ENCODE measurements at places on chromosomes 11 and 22.

GRCh38 chr11:36361901-36362391, 65.9 kb downstream of the PRR5L start:
- DNase-seq = no peak

DNA sequence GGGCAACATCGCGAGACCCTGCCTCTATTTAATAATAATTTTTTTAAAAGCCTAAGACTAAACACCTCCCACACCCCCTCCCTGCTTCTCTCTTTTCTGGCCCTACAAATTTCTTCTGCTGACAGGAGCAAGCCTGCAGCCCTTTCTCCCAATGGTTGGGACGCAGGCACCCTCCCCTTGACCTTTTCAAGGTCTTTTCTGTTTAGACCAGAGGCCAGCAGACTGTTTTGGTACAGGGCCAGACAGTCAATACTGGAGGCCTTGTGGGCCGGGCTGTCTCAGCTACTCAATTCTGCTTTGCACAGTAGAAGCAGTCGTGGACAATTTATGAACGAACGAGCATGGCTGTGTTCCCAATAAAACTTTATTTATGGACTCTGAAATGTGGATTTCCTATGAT, 92.3 kb downstream of the SCN3B start:
- no peak for DNase-seq

DNA sequence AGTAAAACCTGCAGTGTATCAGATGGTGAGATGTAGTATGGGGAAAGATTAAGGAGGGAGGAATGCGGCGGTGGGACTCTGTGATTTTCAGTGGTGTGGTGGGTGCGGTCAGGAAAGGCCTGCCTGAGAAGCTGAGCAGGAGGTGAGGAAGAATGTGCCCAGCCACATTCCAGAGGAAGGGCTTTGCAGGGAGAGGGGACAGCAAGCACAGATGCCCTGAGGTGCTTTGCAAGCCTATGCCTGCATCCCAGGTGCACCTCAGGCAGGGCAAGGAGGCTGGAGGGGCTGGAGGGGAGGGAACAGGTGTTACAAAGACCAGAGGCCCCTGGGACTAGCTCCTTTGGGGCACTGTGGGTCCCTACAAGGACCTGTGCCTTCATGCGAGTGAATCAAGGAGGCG, 42.1 kb downstream of the MYO7A start:
- DNase-seq = no peak

DNA sequence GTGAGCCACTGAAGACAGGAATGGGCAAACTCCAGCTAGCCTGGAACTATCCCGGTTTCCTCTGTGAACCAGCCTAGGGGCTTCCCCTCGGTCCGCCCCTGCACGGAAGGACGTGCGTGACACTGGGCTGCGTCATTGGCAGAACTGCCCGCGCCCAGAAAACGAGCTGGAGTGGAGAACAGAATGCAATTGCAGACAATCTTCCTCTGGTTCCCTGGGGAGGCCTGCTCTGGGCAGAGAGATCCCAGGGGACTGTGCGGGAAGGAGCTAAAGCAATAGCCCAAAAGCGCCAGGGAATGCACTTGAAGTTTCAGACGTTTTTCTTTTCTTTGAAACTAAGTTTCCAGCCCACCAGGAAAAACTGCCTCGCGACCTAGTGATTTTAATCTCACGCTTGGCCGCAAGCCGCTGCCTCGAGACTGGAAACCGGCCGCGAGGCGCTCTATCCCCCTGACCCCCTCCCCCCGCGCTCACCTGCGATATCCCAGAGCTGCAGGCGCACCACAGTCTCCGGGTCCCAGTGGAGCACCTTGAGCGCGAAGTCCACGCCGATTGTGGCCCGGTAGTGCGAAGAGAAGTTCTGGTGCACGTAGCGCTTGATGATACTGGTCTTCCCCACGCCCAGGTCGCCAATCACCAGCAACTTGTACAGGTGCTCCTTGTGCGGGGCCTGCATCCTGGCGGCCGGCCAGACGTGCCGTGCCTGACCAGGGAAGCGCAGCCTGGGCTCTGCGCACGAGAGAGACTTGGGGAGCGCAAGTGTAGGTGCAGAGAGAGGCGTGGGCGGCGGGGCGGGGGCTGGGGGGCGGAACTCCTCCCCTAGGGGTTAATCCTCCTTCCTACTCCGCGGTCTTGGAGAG, at the start of gene RAB38:
TSS of gene RAB38 (minus strand) at position 735 of the 860 bp plus-strand sequence. CDS start at position 676, 59 bp downstream.
- peak; percentile 30 for DNase-seq

DNA sequence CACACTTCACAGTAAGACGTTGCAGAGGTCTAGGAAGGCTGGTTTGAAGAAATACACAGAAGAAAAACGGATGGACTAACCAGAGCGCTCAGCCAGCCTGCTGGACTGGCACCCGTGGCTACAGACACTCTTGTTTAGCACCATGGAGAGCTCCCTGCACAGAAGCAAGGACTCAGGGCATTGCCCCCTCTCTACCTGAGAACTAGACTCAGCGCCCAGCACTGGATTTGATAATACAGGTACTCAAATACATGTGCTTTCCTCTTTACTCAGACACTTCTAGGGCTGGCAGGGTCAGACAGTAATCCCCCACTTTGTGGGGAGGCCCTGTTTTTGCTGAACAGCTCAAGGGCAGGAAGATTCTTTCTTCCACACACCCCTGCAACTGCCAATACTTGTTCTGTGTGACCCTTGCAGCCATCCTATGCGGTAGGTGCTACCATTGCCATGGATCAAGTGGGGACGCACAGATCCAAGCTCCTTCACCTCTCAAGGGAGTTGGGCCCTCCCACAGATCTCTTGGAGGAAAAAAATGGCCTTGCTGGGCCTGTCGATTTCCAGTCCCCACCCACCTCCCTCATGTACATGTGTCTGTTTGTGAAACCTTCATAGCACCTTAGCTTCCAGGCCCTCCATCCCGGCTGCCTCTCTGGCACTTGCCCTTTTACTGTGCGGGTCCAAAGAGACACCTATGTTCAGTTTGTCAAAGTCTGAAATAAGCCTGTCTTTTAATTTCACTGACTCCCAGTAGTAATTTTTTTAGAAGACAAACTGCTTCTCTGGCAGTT, 5.1 kb upstream of the P2RX6 start:
- peak; percentile 16 for DNase-seq

DNA sequence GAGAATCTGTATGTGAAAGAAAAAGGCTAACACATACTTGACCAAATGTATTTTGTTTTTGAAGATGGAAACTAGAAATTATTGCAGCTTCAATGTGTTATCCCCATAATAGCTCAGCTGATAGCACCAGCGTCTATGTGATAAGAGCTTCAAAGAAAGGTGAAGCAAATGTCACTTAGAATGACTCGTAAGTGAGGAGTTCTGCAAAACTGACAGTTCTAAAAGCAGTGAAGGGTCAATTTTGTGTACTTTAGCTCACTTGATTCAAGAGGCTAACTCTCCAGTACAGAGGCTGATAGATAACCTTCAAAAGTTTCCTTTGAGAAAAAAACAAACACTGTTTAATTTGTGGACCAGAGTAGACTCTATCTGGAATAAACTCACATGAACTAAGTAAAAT, 87.2 kb upstream of the CARD18 start:
- DNase-seq = no peak

DNA sequence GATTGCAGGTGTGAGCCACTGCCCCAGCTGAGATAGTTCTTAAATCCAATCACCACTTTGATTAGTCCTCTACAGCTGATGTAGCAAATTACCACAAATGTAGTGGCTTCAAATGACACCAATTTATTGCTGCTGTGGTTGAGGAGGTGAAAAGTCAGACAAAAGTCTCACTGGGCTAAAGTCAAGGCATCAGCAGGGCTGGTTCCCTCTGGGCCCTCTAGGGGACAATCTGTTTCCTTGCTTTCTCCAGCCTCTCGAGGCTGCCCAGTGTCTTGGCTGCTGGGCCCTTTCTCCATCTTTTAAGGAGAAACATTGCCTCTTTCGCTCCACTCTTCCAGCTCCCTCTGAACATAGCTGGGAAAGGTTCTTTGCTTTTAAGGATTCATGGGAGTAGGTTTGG, 50.5 kb upstream of the SHANK2 start:
- DNase-seq = no peak

DNA sequence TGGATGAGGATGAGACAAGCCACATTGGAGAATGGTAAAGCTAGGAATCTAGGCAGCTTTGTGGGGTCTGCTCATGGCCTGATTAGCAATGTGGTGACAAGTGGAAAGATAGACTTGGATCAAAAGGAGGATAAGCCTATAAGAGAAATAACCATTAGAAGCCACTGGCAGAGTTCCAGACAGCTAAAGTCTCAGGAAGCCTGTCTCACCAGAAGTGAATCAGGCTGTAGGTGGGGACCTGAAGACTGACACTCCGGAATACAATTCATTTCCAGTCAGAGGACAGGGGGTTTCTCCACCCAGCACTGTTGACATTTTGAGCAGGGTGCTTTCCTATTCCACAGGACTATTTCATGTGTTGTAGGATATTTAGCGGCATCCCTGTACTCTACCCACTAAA, 129.7 kb downstream of the ARHGAP42 start:
- no peak for DNase-seq

GRCh38 chr11:9771071-9771511, 107.2 kb downstream of the SWAP70 start:
- no peak for DNase-seq

- peak; percentile 83 for DNase-seq
Observed at GRCh38 chr11:74929431-74930363, 19.2 kb downstream of the XRRA1 start.

DNA sequence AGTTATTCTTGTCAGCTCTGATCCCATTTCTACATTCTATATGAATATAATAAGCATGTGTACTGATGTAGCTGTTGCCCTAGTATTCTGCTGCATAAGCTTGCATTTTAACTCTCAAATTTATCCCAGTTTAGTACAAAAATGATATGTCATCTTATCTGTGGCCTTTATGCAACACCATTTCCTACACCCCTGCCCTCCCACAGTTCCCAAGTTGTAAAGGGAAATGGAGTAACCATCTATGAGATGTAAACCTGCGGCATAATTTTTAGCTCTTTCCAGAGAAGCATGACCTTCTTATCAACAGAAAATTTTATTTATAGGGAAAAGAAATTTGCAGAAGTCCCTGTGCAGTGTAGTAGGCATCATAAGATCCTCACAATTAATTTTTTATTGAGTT, 18.9 kb upstream of the CARD18 start:
- no peak for DNase-seq

GRCh38 chr11:36509201-36509639, 852 bp downstream of the TRAF6 start:
- DNase-seq = no peak

DNA sequence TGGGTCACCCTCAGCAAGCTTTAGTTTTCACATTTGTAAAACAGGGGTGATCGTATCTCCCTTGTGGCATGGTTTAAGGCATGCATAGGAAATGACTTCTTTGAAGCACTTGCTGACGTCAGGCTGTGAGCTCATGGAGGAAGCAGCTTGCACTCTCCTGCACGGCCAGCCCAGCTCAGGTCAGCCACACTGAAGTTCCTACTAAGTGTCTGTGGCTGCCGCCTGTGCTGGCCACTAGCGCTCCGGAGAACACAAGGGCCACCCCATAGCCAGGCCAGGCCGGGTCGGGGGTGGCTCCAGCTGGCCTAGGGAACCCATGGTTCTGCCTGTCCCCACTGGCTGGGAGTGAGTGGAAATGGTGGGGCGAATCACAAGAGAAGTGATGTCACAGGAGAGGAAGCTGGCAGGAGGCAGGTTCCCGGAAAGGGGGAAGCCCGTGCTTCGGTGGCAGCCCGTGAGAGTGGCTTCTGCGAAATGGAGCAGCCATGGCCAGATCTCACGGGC, 28.2 kb downstream of the KCTD17 start:
- no peak for DNase-seq

GRCh38 chr11:101797335-101797734, 117.5 kb upstream of the CEP126 start:
- no peak for DNase-seq

DNA sequence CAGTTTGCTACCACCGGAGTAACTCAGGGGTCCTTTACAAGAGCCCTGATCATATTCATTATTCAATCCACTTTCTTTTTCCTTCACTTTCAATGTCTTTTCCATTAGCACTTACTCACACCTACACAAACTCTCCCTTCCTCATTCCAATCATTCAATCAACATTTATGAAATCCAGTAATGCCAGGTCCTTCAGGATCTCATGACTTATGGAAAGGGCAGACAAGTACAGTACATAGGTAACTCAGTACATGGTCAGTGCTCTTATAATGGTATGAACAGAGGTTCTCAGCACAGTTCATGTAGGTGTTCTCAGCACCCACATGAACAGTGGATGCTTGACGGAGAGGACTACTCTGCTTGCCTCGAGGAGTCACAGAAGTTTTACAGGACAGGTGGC, 106.6 kb downstream of the USP35 start:
- no peak for DNase-seq

- no peak for DNase-seq
Observed at GRCh38 chr22:25208743-25209505, 9.3 kb downstream of the CRYBB3 start.

- DNase-seq = no peak
Observed at GRCh38 chr11:106459135-106459534, 381.7 kb downstream of the AASDHPPT start.

GRCh38 chr11:133545199-133545803, 13.0 kb upstream of the OPCML start:
- no peak for DNase-seq

All from prostate gland (tissue), 2 donors.